Suppressor macrophage treated with lipopolysaccharide for 4 hours (primary cell): ENCODE measurements at places on chromosomes 2 and 18.

- peak; percentile 37 for DNase-seq
Observed at GRCh38 chr2:55862246-55862645, 61.3 kb downstream of the EFEMP1 start.

DNA sequence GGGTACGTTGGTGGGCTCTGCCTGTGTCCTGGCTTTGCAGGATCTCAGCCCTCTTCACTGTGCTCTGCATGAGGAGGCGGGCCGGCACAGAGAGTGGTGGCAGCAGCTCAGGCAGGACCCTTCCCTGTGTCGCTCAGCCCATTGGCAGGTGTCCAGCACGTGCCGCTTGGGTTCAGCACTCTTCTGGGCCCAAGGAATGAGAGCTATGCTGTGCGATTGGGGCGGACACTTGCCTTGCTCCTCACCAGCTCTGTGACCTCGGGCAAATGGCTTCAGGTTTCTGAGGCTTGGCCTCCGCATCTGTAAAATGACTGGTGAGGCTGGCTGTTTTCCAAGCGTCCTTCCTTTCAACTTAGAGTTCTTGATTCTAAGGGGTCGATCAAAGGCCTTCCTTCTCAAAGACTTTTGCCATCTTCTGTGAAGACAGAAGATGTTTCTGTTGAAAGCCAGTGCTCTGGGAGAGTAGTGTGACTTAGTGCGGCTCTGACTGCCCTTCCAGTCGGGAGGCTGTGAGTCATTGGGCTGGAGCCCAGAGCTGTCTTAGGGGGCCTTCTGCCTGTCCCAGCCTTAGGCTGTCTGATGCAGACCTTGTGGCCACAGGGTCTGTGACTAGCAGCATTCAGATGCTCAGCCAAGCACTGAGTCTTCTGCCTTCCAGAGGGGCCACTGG lies 35.6 kb downstream of the GLI2 start:
- DNase-seq, result no peak

GRCh38 chr2:236899950-236900640 lies 185.6 kb upstream of the COPS8 start:
- DNase-seq, result no peak

DNA sequence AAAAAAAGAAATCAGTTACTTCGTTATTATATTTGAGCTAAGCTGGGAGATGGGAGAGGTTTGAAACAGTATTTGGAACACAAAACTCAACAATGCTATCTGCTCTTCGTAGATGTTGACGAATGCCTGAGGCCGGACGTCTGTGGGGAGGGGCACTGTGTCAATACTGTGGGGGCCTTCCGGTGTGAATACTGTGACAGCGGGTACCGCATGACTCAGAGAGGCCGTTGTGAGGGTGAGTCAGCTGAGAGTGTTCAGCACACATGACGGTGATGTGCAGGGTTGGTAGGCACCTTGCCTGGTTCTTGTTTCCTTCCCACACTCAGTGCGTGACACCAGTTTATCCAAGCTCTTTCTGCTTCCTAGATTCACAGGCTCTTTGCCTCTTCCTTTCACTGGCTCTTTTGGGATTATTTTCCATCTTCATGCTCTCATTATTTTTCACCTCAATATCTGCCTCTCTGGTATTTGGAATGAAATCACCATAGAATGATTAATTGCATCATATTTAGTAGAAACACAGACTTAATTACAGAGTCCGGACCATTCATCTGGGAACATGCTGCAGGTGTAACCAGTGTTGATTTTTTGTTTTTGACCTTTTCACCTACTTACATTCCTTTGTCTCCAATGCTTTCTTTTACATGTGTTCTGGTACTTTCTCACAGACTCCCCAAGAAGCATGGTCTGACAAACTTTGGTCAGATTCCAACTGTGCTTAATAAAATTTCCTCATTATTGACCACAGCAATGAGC lies 200.6 kb upstream of the RASGRP3 start:
- no peak for DNase-seq

DNA sequence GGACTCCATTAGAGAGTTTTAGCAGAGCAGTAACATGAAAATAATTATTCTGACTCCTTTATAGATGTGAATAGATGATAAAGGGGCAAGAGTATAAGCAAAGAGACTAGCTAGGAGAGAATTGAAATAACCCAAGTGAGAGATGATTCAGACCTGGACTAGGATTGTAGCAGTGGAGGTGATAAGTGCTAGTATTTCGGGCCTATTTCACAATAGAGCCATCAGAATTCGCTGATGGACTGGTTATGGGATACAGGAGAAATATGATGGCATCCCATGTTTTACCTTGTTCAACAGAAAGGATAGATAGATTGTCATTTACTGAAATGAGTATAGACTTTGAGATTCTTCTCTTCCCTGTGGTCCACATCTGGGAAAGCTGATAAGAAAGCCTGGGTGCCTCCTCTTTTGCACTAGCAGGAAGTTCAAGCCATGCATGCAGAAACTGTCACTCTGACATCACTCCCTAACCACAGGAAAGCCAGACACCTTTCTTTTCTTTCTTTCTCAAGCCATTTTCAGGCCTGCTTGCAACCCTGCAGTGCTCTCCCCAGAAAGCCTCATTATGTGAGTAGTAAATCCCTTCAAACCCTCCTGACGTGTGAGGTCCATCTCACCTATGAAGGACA lies 25.3 kb downstream of the DYNAP start:
- DNase-seq, result no peak

DNA sequence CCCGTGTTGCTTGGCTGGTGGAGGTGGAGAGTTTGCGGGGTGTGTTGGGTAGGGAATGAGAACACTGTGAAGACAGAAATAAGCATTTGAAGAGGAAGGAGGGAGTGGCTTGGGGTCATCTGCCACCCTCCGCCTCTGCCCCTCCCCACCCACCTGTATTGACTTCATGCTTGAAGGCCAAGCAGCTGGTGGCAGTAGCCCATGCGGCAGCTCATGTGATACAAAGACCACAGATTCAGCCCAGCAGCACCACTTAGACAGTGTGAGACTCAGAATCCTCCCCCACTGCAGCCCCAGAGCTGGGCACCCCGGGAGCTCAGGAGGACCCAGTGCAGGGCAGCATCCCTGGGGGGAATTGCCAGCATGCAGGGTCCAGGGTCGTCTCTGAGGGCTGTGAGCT lies 15.4 kb downstream of the NPPC start:
- DNase-seq, result no peak

- DNase-seq, result no peak
Observed at GRCh38 chr2:20667531-20668401, 822 bp downstream of the GDF7 start.

DNA sequence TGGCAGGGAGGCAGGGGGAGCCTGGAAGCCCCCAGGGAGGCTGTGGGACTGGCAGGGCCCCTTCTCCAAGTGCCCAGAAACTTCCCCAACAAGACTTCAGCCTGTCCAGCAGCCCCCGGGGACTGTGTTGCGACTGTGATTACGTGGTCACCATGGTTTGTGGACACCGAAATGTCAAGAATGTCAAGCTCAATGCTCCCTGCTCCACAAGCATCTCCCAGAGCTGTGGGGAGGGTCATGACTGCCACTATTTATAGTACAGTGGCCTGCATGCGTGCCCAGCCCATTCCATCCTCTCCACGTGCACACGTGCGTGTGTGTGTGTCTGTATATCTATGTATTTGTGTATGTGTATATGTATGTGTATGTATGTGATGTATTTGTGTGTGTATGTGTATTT lies 93.8 kb upstream of the MBOAT2 start:
- DNase-seq, result no peak

DNA sequence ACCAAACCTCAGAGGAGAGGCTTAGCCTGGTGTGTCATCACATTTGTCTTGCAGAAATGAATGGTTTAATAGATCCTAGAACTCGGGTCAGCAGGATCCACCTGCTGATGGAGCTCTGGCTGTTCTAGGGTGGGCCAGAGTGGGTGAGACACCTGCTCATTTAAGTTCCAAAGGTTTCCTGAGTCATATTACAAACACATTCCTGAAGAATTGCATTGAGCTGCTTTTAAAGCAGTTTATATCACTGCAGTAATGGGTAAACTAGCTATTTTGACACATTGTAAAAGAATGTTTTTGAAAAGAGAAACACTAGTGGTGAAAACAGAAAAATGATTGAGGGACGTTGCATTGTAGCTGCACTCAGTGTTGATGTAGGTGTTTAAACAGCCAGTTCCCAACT lies 175.3 kb upstream of the TCF4 start:
- no peak for DNase-seq

GRCh38 chr2:144833075-144833637 lies 313.2 kb upstream of the ZEB2 start:
- DNase-seq, result peak; percentile 61

GRCh38 chr2:98801286-98801685 lies 70.4 kb upstream of the MGAT4A start:
- no peak for DNase-seq

- DNase-seq, result peak; percentile 27
Observed at GRCh38 chr2:37262522-37262921, 31.1 kb downstream of the NDUFAF7 start.

GRCh38 chr2:29117636-29118303 lies 2.6 kb downstream of the CLIP4 start:
- no peak for DNase-seq

GRCh38 chr2:104537116-104537515 lies 316.8 kb upstream of the POU3F3 start:
- DNase-seq, result no peak

GRCh38 chr18:73646196-73646595 lies 501.4 kb downstream of the FBXO15 start:
- no peak for DNase-seq

DNA sequence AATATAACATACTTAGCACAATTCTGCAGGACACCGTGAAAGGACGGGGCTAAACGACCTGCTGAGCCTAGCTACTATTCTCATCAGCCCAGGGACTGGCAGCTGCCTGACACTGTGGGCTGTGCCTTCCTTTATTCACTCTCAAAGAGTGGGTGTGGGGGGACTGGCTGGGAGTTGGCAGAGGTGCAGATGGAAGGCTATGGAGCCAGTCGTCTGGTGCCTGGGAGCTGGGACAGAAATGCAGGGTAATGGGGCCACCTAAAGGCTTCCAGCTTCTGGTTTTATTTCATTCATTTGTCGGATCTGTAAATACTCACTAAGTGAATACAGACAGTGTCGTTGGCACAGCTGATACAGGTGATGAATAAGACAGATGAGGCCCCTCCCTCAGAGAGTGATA lies 56.0 kb upstream of the NFU1 start:
- DNase-seq, result no peak

DNA sequence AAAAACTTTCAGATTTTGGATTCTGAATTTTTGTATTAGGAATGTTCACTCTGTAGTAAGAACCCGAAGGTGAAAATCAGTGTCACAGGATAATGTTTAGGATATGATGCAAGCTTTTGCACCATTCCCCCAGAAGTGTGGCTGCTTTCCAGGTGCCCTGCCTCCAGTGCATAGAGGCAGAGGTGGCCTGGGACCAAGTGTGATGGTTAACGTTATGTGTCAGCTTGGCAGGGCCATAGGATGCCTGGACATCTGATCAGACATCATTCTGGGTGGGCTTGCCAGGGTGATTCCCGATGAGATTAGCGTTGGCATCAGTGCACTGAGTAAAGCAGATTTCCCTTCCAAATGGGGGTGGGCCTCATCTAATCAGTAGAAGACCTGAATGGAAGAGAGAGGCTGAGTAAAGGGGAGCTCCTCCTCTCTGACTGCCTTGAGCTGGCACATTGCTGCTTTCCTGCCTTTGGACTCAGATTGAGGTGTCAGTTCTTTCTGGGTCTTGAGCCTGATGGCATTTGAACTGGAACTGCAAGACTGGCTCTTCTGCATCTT lies 177.4 kb upstream of the HS6ST1 start:
- no peak for DNase-seq

GRCh38 chr2:27569398-27569797 lies 13.4 kb upstream of the ZNF512 start:
- no peak for DNase-seq

DNA sequence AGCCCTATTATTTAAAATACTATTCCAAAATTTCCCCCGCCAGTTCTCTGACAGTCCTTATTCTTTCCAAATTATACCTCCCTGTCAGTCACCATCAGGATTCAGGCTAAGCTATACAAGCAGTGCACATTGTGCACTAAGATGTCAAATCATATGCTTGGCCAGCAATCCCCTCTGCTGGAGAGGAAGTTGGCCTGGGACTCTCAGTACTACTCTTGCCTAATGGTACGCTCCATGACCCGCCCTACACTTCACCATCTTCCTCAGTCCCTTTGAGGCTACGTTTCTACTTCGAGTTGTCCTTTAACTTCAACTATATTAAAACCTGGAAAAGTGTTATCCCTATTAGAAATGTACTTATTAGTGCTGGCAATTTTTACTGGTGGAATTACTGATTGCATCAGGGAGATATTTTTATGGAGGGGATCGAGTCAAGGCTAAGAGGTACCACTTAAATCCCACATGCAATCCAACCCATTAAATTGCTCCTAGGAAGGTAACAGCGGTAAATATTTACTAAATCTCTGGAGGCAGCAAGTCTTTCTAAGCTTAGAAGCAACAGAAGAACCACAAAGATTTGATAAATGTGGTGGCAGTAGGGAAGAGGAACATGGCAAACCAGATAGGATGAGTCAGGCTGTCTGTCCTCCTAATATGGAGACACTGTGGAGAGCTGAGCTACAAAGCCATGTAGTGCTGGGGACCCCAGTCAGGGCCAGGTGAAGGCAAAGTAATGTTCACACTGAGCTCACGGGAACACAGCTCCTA lies 2.7 kb downstream of the USP40 start:
- peak; percentile 39 for DNase-seq

- no peak for DNase-seq
Observed at GRCh38 chr18:4878480-4878879, 318.6 kb downstream of the AKAIN1 start.

- no peak for DNase-seq
Observed at GRCh38 chr2:233329489-233330135, 22.0 kb downstream of the SAG start.

DNA sequence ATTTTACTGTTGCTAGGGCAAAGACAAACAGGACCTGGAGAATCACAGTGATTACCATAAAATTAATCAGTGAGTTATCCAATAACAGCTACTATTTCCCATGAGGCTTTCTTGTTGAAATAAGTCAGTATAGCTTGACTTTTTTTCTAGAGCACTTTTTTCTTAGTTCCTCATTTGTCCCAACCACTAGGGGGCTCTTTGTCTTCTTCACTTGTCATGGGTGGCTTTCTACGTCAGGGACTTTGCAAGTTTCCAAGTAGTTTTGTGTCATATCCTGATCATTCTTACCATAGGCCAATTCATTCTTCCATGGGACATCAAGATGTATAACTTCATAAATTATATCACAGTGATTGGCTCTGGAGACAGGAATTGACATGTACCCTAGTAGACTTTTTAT lies 1019.6 kb upstream of the PIK3C3 start:
- peak; percentile 29 for DNase-seq

DNA sequence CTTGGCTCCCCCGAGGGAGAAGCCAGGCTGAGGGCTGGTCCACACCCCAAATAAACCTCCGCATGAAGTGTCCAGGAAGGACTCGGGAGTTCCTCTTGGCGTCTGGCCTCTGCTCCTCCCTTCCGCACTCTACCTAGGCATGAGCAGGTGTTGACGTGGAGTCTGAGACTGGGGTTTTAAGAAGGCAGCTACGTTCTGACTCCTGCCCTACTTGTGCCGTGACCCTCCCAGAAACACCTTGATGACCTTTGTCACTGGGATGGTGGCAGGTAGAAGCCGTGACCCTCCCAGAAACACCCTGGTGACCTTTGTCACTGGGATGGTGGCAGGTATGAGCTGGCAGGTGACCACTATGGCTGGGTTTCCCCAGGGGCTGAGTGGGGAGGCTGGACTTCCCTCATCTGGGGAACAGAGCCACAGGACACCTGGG lies 54.8 kb downstream of the HS6ST1 start:
- no peak for DNase-seq

GRCh38 chr2:118095610-118096009 lies 7.3 kb downstream of the INSIG2 start:
- DNase-seq, result no peak

GRCh38 chr2:3005859-3006501 lies 371.6 kb downstream of the EIPR1 start:
- no peak for DNase-seq

- DNase-seq, result no peak
Observed at GRCh38 chr2:231138699-231139098, 13.9 kb upstream of the HTR2B start.
